Activated naive CD4-positive, alpha-beta T cell treated with Interleukin-2 at 50 U/mL for 16 hours (primary cell): ENCODE measurements at places on chromosomes 4 and X.

GRCh38 chr4:165288226-165288625, 39.2 kb upstream of the MSMO1 start:
- no peak for DNase-seq

DNA sequence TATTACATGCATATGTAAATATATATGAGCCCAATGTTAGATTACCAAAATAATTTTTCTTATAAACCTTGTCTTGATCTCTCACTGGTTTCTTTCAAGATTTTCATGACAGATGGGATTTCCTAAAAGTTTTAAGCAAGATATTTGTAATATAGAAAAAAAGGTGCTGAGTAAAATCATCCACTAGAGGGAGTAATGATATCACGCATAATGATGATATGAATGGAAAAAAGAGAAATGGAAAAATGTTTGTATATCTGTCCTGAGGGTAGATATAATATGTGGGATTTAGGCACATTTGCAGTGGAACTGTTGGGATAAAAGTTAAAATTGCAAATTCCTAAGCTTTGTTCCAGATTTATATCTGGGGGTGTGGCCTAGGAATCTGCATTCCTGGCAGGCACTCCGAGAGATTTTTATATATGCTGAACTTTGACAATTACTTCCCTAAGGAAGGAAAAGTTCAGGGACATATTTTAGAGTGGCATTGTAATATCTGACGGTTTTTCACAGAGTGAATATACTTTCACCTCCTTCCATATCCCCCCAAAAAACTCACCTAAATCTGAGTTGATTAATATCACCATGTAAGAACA, 60.5 kb downstream of the TMA16 start:
- no peak for DNase-seq

DNA sequence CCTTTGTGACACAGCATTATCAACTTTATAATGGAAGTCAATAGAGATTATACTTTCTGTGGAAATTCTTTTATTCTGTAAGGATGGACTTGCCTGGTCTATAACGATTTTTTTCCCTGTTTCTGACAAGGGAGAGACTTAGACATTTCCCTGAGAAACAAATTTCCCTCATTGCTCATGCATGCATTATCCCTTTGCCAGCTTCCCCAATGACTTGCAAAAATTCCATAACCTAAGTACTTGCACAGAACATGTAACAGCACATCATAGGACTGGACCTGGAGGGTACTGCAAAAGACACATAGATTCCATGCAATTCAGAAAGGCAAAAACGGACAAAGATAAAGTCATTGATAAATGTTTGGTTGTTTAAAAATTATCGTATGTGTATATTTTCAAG, 166.7 kb downstream of the FHIP1A start:
- DNase-seq, result no peak

DNA sequence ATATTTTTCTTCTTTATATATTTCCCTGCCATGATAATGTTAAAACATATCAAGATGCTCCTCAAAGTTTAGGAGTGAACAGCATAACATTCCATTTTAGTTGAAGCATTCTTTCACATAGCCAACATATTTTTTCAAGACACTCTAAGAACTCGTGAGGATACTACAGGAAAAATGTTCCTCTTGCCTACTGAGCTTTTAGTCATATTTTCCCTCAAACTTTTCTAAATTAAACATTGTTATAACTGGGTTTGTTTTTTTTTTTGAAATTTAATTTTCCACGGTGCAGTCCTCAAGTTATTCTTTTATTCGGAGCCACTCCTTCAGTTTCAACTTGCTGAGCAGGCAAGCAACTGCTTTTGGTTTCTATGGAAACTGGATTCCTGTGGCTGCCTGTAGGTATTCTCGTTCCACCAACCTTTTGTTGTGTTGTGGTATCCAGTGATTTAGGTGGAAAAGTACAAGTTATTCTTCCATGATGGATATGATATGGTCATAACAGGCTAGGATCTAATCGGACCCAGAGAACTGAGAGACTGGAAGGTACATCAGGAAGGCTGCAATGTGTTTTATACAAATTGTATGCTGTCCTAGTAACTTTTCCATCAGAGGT, 248.0 kb downstream of the TRIML1 start:
- no peak for DNase-seq

- peak; percentile 92 for DNase-seq
Measured at GRCh38 chr4:6200011-6200921, at the start of gene JAKMIP1. Gene JAKMIP1 (minus strand): TSS chr4:6200549. CDS start chr4:6112850, 87,699 bp downstream.

DNA sequence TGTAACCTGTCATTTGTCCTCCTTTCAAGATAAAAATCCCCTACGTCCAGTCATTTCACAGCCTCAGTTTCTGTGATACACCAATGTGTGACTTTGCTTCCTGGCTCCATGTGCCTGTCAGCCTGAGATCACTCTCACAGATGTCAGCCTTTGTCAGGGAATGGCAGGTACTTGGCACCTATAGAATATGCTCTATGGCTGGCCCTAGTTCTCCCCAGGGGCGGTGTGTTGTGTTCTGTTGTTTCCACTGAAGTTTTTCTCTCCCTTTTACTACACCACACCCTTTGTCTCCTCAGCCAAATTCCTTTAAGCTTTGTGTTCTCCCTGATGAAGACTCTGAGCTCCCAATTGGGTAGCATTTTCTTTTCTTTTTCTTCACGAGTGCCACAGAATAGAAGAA, 81.7 kb downstream of the ALPK1 start:
- DNase-seq, result no peak

DNA sequence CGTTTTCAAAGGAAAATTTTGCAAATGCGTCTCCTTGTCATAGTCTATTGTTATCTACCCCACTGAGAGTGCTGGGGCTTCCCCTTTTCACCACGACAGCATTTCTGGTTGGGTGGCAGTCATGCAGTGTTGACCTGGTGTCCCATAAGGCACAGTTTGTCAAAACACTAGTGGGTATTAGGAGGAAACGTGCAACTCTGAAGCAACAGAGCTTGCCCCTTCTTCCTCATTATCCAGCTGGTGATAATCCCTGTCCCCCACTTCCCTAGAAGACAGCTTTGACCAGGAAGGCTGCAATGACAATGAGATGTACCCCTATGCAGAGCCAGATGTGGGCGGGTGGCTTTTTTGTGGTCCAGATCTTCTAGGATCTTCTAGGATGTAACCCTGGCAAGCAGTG, 1.8 kb downstream of the TBC1D1 start:
- peak; percentile 62 for DNase-seq

GRCh38 chrX:16658284-16658683, 8.3 kb downstream of the S100G start:
- no peak for DNase-seq

DNA sequence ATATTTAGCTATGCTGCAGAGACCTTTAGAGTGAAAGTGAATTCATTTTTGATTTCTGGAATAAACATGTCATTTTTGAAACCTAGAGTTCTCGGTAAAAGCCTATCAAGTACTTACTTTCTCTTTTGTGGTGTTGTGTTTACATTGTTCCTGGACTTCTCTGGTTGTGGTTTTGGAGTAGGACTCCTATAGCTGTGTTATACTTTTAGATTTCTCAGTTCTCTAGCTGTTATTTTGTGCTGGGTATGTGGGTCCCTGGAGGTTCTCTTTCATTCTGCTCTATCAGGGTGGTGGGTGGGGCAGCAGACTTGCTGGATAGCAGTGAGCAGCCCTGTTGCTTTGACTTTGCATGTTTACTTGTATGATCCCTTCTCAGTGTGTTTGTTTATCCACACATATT, 25.6 kb upstream of the MSMO1 start:
- DNase-seq, result no peak

DNA sequence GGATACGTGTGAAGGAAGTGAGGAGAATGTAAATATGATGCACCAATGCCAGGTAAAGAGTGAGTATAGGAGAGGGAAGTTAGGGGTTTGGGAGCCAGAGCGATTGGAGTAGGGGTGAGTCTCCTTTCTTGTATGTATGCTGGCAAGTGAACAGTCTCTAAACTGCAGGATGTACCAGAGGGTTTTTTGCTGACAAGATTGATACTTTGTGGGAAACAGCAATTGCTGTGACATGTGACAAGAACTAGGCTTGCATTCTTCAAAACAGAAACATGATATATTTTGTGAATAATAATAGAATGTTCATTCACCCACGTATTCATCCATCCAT, 706 bp downstream of the CHIC1 start:
- no peak for DNase-seq

DNA sequence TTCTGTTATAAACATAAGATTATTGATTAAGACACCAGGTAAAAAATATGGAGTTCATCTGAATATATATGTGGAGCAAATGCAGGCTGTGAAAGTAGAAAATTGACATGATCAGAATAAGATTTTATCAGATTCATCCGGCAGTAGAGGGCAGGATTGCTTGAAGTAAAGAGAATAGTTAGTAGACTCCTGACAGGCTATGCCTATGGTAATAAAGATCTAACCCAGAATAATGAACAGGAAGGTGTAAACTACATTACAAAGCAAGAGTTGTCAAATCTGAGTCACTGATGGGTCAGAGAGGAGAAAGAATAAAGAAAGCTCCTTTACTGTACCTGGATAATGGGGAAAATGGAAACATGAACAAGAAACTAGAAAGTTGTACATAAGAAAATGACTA, 20.8 kb upstream of the TMEM184C start:
- no peak for DNase-seq

- DNase-seq, result no peak
Measured at GRCh38 chr4:8114456-8115202, 44.0 kb downstream of the ABLIM2 start.

DNA sequence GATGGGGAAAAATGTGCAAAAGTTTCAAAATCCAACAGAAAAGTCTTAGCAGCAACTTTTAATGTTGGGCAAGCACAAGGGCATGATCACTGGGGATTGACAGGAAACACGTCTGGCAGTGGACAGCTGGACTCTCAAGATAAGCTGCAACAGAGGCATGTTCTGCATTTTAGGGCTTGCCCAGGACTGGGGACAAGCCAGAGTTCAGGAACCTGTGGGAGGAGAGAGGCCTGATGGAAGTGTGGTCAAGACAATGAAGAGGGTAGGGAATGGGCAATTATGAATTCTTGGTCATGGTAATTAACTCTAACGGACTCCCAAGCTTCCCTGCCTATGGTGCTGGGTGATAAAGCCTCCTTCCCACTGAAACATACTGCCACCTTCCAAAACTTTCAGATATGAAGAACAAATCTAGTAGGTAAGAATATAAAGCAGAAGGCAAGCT, 48.4 kb downstream of the ANXA3 start:
- DNase-seq, result no peak

- no peak for DNase-seq
Measured at GRCh38 chrX:74505437-74505836, 84.1 kb downstream of the SLC16A2 start.

- DNase-seq, result no peak
Measured at GRCh38 chr4:139142087-139142486, 34.9 kb downstream of the ELF2 start.

GRCh38 chrX:39605183-39605582, 492.6 kb downstream of the BCOR start:
- no peak for DNase-seq

GRCh38 chrX:29397506-29397905, 810.3 kb downstream of the IL1RAPL1 start:
- DNase-seq, result no peak

- no peak for DNase-seq
Measured at GRCh38 chr4:83438719-83439118, 16.9 kb downstream of the HELQ start.

DNA sequence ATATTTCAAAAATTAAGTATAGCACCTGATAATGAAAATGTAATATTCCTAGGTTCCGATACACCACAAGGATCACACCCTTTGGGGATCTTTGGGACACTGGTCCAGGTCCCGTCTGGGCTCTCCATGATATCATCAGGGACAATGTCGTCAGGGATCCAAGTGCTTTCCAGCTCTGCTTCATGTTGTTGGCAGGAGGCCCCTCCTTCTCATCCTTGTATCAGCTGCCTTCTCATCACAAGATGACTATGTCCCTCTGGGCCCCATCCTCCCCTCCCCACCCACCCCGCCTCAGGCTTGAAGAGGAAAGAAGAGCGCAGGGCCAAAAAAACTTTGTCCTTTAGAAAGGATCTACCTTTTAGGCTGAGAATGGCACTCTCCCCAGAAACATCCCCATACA, 128.3 kb upstream of the KLF3 start:
- no peak for DNase-seq

- peak; percentile 64 for DNase-seq
Measured at GRCh38 chrX:124217304-124218251, 114.9 kb upstream of the TEX13D start.

GRCh38 chrX:13829983-13830382, 13.1 kb upstream of the GPM6B start:
- no peak for DNase-seq
